Germinal center (tissue), 1 donor: ENCODE measurements at places on chromosomes 4 and X.
A peak's percentile ranks its signal among the peaks of the same experiment; 100 is the strongest.

DNA sequence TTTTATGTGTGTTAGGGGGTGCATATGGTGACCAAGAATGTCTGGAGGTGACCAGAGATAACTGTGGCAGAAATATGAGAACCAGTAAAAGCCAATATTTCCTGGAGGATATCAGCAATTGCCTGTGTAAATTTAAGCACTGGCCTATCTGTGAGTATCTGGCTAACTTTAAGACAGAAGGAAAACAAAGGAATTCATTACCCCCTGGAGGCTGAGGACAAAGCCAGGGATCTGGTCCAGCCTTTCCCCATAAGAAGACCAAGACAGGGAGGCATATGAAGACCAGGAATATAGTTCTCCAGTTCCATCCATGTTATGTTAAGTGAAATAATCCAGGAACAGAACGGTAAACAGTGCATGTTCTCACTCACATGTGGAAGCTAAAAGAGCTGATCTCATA is 49.2 kb downstream of the MFAP3L start:
- DNase-seq: no peak

- DNase-seq: no peak
Measured at GRCh38 chr4:102153391-102153790, 191.9 kb downstream of the SLC39A8 start.

DNA sequence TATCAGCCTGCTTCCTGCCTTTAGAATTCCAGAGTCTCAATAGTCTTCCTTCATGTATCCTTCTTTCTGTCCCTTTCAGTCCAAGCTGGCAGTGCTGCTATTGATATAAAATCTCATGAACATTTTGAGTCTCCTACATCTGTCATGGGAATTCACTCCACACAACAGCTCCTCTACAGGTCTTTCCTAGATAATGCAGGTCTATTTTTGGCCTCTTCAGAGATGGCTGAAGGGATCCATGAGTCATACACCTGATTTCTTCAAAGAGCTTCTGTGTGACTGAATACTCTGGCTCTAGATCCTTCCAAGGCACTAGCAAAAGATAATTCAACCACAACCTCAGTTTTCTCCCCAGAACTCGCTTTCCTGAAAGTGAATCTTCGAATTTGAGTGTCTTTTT is 115.4 kb downstream of the STPG2 start:
- DNase-seq: no peak

DNA sequence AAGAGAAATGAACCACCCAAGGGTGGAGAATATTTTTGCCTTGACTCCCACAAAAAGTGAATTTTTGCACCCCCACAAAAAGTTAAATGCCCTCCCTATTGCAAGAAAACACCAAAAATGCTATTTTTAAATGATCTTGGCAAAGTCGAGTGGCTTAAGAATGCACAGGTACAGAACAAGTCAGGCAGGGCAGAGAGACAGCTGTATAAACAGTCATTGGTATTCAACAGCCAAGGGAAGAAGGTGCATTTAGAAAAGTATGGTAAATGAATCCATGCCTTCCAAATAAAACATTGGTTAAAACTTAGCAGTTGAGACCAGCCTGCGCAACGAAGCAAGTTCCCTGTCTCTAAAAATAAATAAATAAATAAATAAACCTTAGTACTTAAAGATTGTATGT is 169.3 kb downstream of the CHIC2 start:
- DNase-seq: no peak

GRCh38 chrX:14676431-14676830 is 147.1 kb downstream of the GLRA2 start:
- DNase-seq: no peak

- no peak for DNase-seq
Measured at GRCh38 chr4:176676901-176677300, 115.8 kb downstream of the VEGFC start.

- DNase-seq: no peak
Measured at GRCh38 chr4:114193624-114194399, 214.4 kb upstream of the ARSJ start.

- DNase-seq: no peak
Measured at GRCh38 chr4:3010998-3011397, 47.6 kb downstream of the GRK4 start.

- no peak for DNase-seq
Measured at GRCh38 chrX:78957768-78958130, 12.6 kb downstream of the P2RY10 start.

DNA sequence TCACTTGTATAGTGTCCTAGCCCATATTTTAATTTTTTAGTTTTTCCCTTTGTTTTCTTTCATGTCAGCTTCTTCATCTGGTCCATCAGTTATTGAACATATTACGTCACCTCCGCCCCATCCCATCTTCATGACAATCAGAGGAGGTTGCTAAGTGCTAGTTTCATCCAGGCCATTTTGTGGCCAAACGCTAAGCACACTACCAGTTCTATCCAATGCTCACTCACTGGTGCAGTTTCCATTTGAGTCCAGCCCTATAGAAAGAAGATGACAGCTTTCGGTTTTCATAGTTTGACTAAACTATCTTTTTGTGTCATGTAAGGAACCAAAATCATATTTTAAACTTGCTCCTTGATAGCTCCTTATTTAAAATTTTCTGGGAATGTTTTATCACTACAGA is 304.2 kb downstream of the TENM3 start:
- DNase-seq: no peak

DNA sequence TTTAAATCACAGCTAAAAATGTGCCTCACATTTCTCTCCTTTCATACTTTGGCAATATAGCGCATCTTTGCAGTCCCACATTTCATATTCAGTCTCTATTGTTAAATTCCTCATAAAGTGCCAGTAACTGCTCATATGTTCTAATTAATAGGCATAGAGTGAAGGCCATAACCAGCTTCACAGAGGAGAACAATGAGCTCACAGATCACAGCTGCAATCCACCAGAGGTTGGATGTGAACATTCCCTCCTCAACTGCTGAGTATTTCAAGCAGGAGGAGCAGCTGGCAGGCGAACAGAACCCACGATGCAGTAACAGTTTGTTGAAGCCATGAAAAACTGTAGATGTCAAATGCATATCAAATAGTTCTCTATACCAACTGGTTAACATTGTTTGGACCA is 2088.7 kb upstream of the AGA start:
- no peak for DNase-seq

DNA sequence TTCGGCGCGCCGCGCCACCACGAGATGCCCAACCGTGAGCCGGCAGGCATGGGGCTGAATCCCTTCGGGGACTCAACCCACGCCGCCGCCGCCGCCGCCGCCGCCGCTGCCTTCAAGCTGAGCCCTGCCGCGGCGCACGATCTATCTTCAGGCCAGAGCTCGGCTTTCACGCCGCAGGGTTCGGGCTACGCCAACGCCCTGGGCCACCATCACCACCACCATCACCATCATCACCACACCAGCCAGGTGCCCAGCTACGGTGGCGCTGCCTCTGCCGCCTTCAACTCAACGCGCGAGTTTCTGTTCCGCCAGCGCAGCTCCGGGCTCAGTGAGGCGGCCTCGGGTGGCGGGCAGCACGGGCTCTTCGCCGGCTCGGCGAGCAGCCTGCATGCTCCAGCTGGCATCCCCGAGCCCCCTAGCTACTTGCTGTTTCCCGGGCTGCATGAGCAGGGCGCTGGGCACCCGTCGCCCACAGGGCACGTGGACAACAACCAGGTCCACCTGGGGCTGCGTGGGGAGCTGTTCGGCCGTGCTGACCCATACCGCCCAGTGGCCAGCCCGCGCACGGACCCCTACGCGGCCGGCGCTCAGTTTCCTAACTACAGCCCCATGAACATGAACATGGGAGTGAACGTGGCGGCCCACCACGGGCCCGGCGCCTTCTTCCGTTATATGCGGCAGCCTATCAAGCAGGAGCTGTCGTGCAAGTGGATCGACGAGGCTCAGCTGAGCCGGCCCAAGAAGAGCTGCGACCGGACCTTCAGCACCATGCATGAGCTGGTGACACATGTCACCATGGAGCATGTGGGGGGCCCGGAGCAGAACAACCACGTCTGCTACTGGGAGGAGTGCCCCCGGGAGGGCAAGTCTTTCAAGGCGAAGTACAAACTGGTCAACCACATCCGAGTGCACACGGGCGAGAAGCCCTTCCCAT is 1.1 kb downstream of the ZIC3 start:
- no peak for DNase-seq

GRCh38 chr4:183503497-183504063 is 1.3 kb upstream of the ING2 start:
- DNase-seq: no peak

GRCh38 chr4:169615467-169616106 is 3.2 kb upstream of the NEK1 start:
- no peak for DNase-seq

DNA sequence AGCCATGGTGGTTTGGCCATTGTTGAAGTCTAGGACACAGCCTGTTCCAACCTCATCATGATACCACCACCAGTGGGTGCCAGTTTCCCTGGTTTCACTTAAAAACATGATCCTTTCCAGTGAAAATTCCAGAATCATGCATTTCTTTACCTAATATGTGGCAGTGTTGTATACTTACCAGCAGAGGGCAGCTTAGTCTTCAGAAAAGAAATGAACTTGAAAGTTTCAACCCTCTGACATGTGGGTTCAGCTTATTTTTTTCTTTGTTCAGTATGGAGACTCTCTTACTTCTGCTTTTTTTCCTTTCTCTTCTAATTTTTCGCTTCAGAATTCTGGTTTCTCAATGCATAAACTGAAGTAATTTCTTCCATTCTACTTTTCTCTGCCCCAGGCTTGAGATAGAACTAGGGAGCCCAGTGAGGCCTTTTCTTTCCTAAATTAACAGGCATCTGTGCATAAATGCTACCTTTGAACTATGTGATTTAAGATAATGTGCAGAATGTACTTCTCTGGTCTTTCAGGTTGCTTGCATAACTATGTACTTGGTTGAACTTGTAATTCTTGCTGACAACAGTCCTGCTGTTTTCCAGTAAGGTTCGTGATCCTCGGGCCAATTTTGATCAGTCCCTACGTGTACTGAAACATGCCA is 10.7 kb downstream of the LIAS start:
- DNase-seq: peak; percentile 62

- no peak for DNase-seq
Measured at GRCh38 chrX:104749951-104750610, 184.1 kb downstream of the IL1RAPL2 start.

GRCh38 chr4:168907119-168907698 is 102.8 kb downstream of the CBR4 start:
- DNase-seq: no peak

DNA sequence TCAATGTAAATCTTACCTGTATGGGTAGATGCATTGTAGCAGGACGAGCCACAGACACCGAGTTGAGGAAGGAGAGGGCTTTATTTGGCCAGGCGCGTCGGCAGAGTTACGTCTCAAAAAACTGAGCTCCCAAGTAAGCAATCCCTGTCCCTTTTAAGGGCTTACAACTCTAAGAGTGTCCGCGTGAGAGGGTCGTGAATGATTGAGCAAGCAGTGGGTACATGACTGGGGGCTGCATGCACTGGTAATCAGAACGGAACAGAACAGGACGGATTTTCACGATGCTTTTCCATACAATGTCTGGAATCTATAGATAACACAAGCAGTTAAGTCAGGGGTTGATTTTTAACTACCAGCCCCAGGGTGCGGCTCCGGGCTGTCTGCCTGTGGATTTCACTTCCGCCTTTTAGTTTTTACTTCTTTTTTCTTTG is 524.9 kb upstream of the HTR2C start:
- DNase-seq: no peak

GRCh38 chr4:83581411-83582288 is 45.7 kb downstream of the GPAT3 start:
- peak; percentile 26 for DNase-seq

GRCh38 chr4:71029504-71029903 is 36.1 kb downstream of the DCK start:
- DNase-seq: no peak

DNA sequence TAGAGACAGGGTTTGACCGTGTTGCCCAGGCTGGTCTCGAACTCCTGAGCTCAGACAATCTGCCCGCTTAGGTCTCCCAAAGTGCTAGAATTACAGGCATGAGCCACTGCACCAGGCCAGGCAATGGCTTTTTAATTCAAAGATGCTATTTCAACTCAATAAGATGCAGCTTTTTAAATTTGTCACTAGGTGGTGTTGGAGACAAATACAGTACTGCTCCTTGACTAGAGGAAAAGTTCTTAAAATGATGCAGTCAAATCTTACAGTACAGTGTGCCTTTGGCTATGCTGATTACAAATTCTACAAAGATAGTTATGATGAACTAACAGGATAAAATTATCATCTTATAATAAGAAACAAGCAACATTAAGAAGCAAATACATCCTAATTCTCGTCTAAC is 441.1 kb downstream of the KCNIP4 start:
- no peak for DNase-seq

- DNase-seq: no peak
Measured at GRCh38 chr4:57068237-57068981, 41.8 kb downstream of the IGFBP7 start.

DNA sequence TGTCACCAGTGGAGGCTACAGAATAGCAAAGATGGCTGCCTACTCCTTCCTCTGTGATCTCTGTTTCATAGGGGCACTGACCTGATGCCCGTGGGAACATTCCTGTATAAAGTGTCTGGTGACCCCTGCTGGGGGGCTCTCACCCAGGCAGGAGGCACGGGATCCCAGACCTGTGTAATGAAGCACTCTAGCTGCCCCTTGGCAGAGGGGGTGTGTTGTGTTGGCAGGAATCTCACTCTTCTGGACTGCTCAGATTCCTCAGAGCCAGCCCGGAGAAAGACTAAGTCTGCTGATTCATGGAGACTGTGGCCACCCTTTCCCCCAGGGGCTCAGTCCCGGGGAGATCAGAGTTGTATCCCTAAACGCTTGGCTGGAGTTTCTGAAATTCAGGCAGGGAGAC is 648.3 kb downstream of the SPRY1 start:
- no peak for DNase-seq

DNA sequence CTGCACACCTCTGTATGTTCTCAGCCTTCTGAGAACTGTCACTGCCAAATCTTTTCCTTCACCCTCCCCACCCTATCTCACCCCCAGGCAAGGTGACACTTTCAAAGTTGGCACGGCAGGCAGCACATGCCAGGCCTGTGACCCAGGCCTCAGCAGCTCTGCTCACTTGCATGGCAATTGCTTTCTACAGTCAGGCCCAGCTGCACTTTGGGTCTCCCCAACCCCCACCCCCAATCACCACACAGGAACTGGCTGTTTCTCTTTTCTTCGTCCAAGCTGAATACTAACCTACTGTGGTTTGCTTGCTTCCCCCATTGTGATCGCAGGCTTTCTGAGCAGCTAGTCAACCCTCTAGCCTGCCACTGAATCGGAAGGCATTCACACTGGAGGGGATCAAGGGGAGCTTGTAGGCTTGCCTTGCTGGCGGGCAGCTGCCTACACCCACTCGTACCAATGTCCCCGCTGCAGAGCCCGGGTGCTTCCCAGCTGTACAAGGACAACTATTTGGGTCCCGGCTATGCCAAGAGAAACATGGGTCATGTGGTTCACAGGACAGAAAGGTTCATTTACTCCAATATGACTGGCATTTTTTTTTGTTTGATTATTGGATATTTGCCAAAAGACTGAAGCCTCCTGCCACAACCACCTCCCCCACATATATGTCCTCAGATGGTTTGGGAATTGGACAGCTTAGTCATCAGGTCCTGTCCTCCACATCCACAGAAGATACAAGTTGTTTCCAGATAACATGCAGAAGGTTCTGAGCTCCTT is 28.1 kb downstream of the SLC25A43 start:
- peak; percentile 19 for DNase-seq
